Body of pancreas (tissue), 4 donors: ENCODE measurements at places on chromosomes 12 and 14. TPM values are rescaled to one million over a fixed set of nuclear protein-coding genes. Genes with fewer than 3 reads are reported as not detected.

- no peak for DNase-seq
Observed at GRCh38 chr12:70120970-70121369, 122.3 kb upstream of the CNOT2 start.

The TCHP gene
- total RNA-seq, result 29.3 TPM

- no peak for DNase-seq
Observed at GRCh38 chr14:100771121-100771800, 44.6 kb downstream of the DLK1 start.

The SOCS2 gene
- 50.4 TPM for total RNA-seq

DNA sequence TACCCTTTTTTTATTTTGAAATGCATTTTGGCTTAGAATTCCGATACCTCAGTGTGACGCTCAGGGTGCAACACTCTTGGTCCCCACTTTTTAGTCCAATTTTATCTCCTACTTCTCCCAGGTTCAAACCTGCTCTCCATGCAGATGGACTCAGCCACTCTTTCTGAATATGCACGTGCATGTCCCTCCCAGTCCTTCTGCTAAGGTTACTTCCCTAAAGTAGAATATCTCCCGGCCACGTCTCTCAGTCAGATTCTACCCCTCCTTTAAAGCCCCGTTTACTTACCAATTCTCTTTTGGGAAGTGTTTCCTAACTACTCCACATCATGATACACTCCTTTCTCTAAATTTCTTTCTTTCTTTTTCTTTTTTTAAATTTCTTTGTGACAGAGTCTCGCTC, 15.5 kb upstream of the PARP11 start:
- no peak for DNase-seq

DNA sequence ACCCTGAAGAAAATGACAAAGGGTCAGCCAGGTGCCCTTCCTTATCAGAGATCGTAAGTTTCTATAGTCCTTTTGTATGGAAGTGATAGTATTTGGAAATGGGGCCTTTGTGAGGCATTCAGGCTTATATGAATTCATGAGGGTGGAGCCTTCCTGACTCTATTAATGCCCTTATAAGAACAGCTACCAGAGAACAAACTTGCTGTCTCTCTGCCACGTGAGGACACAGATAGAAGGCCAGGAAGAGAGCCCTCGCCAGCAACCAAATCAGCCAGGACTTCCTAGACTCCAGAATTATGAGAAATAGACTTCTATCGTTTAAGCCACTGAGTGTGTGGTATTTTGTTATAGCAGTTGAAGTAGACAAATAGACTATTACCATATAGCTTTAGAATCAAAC, 36.7 kb downstream of the TRMT5 start:
- DNase-seq, result no peak

- no peak for DNase-seq
Observed at GRCh38 chr12:69884386-69884785, 59.4 kb downstream of the MYRFL start.
